NCI-H524 (cell line): ENCODE measurements at places on chromosomes 11 and 22.
A peak's percentile ranks its signal among the peaks of the same experiment; 100 is the strongest.

DNA sequence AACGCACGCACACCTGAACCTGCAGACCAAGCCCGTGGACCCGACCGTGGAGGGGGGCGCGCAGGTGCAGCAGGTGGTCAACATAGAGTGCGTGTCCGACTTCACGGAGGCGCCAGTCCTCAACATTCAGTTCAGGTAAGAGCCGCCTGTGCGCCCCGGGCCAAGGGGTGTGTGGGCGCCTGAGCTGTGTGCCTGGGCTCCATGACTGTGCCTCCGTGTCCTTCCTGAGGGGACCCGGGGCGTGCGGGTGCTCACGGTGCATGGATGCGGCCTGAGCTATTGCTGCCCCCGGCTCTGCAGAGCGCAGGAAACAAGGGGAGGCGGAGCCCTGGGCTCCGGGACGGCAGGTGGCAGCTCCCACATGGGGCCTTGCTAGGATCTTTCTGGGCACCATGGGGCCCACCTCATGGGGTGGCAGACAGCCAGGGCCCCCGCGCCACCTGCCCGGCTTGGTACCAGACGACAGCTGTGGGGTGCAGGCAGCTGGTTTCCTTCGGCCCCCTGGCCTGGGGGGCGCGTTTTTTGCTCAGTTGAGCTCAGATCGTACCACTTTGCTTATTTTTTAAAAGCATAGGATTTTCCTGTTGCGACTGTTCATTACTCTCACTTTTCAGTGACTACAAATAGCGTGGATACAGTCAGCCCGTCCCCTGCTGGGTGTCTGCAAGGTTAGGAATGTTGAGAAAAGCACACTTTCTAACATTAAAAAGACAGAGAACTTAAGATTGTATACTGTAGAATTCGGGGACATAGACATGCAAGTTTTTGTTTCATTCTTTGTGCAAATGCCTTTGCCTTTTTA, 28.3 kb downstream of the MUC6 start:
- DNase-seq, result peak; percentile 3

- no peak for DNase-seq
Observed at GRCh38 chr11:22084564-22084963, 108.3 kb upstream of the ANO5 start.

DNA sequence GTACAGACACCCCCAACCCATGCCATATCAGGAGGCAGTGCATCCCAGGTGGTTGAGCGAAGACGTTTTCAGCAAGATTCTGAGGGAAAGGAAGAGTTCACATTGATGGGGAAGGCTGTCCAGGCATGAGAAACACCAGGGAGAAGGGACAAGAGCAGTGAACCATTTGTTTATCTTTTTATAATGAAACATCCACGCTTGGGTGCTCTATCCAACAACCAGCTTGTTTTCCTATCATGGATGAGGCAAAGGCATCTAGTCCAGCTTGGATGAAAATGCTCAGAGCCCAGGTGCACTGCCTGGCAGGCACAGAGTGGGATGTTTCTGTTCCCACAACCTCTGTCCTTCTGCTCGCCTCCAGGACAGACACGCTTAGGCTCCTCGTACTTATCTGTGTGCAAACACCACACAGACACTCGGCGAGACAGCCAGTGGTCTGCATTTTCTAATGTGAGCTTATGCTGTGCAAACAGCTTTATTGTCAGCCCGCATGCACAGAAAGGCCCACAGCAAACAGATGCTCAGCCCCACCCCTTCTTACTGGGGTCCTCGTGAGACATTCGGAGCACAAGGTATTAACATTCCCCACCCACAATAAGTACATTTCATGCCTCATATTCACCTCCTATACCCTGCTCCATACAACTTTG, 45.4 kb upstream of the NTM start:
- no peak for DNase-seq

- no peak for DNase-seq
Observed at GRCh38 chr11:95144313-95145235, 54.9 kb downstream of the ENDOD1 start.

GRCh38 chr11:120401506-120401905, 65.3 kb downstream of the ARHGEF12 start:
- no peak for DNase-seq

DNA sequence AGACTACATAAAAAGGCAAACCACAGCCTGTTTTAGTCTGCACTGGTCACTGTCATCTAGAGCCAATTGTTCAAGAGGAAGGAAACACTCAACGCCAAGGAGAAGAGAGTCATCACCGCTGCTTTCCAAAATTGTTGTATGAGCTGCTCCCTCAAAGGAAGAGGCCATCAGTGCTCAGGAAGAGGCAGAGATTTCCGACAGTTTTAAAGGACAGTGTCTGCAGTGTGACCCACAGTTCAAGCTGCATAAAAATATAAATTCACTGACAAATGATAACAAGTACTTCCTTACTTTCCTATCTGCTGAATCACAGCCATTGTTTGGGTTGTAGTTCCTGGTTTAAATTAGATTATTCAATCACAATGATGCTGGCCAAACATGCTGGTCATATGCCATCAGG, 16.4 kb downstream of the PRCP start:
- no peak for DNase-seq

- no peak for DNase-seq
Observed at GRCh38 chr22:22210375-22210774, 34.2 kb upstream of the VPREB1 start.

- no peak for DNase-seq
Observed at GRCh38 chr22:38213319-38213989, 11.7 kb downstream of the MAFF start.
